ENCODE measurements at places on chromosomes 3 and 15.

GRCh38 chr3:54222316-54222715, 100.0 kb downstream of the CACNA2D3 start:
- DNase-seq, result no peak

- DNase-seq, result no peak
Observed at GRCh38 chr3:156553705-156554356, 1.1 kb downstream of the SSR3 start.

GRCh38 chr3:60190073-60190472, 1061.2 kb downstream of the FHIT start:
- no peak for DNase-seq

DNA sequence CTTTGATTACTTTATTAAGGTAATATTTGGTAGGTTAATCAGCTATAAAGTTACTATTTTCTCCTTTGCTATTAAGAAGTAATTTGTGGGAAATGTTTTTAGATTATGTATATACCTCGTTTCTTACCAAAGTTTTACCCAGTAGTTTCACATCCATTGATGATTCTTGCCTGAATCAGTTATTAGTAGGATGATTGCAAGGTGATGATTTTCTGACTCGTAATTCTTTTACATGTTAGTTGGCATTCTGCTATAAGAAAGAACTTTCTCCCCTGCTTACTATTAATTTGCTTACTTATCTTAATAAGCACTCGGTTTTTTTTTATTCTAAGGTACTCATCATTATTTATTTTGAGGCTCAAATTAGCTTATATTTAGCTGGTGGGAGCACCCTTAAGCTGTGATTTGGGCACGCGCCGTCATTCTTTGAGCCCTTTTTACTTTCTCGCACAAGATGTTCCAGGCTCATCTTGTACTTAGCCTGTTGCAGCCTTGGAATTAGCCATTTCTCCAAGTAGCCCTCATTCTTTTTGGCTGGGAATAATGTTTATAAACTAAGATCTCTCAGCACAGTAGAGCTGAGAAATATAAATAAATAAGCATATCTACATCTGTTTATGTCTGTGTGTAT, 15.3 kb downstream of the USP3 start:
- no peak for DNase-seq

DNA sequence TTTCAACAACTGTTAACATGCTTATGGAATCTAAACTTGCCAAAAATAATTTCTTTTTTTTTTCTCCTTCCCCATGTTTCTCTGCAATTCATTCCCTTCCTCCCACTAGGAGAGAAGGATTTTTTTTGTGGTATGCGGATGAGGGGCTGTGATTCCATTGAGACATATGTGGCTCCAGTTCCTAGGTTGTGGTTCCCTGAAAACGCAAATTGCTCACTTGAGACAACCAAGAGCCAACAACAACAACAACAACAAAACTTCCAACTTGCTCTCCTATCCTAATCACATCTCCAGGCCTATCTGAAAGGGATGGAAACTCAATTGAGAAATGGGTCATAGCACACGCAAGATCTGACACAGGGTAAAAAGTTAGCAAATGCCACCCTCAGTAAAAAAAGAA, 406.5 kb upstream of the TGFBR2 start:
- no peak for DNase-seq

DNA sequence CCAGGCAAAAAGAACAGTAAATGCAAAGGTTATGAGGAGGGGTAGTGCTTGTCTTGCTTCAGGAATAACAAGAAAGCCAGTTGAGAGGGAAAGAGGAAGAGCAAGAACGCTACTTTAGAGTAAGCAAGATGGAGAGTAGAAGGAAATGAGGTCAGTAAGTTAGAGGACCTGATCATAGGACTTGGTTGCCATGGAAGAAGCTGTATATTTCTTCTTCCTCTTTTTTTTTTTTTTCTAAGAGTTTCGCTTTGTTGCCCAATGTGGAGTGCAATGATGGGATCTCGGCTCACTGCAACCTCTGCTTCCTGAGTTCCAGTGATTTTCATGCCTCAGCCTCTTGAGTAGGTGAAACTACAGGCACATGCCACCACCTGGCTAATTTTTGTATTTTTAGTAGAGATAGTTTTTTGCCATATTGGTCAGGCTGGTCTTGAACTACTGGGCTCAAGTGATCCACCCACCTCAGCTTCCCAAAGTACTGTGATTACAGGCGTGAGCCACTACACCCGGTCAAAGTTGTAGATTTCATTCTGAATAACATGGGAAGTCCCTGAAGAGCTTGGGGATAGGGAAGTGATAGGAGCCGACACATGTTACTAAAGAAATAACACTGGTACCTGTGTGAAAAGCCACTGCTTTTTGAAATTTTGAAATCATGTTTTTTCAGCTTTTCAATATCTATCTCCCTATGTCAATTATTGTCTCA, 527.9 kb upstream of the NAALADL2 start:
- DNase-seq, result no peak

GRCh38 chr3:133854264-133855001, 41.2 kb downstream of the RAB6B start:
- no peak for DNase-seq

GRCh38 chr3:142650001-142650693, 54.0 kb downstream of the PLS1 start:
- DNase-seq, result no peak

DNA sequence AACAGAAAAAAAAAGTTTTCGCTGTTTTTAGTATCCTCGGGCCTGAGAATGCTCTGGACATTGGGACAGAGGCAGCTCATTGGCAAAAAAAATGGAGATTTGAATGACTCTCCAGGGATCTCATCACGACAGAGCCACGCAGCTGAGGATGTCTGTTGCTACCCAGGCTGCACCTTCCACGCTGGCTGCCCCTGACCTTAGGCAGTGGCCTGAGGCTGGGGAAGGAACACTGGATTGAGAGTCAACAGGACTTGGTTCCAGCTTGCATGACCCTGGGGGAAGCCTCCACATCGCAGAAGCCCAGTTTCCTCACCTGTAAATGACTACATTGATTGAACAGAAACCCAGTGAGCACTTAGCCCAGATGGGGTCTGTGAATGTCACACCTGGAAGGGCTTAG, 8.7 kb upstream of the ACSBG1 start:
- DNase-seq, result no peak

- DNase-seq, result no peak
Observed at GRCh38 chr3:39101022-39101689, 6.3 kb downstream of the GORASP1 start.

GRCh38 chr15:90664650-90665287, 52.4 kb upstream of the BLM start:
- no peak for DNase-seq

DNA sequence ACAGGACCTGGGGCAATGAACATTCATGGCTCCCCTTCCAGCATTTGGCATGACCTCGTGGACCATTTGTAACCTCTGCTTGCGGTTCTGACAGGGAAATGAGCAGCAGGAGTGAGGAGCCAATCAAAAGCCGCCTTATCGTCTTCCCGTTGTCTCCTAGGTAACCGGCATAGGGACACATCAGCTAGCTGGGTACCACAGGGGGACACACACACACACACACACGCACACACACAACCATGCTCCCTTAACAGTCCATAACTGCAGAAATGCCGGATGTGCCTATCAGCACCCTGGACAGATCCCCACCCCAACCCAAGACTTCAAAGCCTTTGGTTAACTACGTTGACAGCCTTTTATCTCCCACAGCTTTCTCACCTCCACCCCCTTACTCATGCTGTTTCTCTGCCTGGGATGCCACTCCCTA, 53.4 kb upstream of the CCDC174 start:
- no peak for DNase-seq
